AG20443 (cell line): ENCODE measurements at places on chromosomes 7 and 10.

GRCh38 chr7:90933041-90933440, 331.2 kb upstream of the FZD1 start:
- no peak for DNase-seq

DNA sequence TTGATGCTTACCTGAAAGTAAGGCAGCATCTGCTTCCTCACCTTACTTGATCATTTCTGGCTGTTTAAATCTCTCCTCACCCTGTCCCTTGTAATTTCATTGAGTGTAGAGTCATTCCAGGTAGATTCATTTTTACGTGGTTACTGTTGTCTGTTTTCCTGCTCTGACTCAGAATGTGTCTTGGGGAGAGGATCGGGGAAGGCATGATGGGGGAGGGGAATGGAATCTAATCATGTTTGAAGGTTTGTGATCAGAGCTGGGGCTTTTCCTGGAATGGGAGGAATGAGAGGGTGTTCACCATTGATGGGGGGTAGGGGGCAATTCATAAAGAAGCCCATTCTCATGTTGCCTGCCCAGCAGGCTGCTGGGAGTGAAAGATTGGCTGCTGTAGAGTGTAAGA, 18.7 kb downstream of the SEC24C start:
- DNase-seq = no peak

DNA sequence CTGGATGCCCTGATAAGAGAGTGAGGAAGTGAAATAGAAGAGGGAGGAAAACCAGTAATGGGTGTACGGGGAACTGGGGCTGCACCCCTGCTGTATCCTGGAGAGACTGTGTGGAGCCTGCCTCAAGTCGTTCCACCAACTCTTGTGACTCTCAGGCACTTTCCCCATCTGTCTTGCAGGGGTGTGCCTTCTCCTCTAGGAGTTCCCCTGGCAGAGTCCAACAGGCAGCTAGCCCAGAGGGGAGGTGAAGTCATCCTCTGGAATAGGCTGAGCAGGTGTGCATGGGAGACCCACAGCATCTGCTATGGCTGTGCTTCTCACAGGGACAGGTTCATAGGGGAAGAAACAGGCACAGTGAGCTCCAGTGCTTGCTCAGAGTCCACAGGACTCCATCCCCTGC, 46.8 kb downstream of the WIPF3 start:
- DNase-seq = no peak

DNA sequence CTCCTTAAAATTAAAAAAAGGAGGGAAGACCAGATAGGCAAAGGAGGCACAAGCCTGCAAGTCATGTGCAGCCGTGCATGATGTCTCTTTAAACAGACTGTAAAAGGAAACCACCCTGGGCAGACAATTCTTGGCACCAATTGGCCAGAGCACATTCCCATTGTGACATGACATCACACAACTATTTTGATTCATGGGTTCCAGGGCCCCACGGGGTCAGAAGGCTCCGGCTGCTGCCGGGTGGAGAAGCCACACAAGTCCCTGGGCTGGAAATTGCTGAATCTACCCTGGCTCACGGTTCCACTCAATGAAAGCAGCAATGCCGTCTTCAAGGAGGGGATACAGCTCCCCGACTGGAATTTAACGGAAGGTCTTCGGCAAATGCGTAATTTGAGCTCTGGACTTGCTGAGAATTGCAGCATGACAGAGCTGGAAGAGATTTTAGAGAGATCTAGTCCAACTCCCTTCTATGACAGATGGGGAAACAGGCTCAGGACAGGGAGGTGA, 140.5 kb downstream of the PRKAG2 start:
- DNase-seq = peak; percentile 95

GRCh38 chr10:121734589-121735045, 136.4 kb upstream of the FGFR2 start:
- DNase-seq = peak; percentile 62

DNA sequence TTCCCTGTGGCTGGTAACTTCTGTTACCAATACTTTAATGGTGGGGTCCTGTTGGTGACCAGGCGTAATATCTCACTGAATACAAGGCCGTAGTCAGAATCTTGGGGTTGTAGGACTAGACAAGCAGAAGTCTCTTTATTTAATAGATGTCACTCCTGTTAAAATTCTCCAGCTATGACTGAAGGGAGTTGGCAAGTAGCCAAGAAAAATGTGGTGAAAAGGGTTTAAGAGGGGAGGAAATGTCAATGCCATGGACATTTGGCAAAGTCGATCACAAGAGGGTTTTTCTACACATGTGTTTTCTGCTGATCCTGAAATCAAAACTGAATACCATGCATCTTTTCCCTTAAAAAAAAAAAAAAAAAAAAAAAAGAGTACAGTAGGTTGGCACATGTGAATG, 533.5 kb downstream of the AUTS2 start:
- no peak for DNase-seq

- no peak for DNase-seq
Observed at GRCh38 chr10:131216681-131217230, 94.8 kb downstream of the TCERG1L start.

- no peak for DNase-seq
Observed at GRCh38 chr10:56346845-56347415, 14.1 kb downstream of the ZWINT start.

GRCh38 chr7:158252081-158252836, 335.4 kb downstream of the PTPRN2 start:
- no peak for DNase-seq

GRCh38 chr10:28179006-28179742, 123.7 kb downstream of the MPP7 start:
- peak; percentile 46 for DNase-seq

GRCh38 chr7:95602421-95602820, 6.1 kb upstream of the PDK4 start:
- DNase-seq = no peak

- DNase-seq = no peak
Observed at GRCh38 chr10:43278216-43278615, 11.4 kb upstream of the RASGEF1A start.

- no peak for DNase-seq
Observed at GRCh38 chr7:32319012-32319382, 171.2 kb downstream of the LSM5 start.
